ENCODE measurements at places on chromosomes 16 and 17.

DNA sequence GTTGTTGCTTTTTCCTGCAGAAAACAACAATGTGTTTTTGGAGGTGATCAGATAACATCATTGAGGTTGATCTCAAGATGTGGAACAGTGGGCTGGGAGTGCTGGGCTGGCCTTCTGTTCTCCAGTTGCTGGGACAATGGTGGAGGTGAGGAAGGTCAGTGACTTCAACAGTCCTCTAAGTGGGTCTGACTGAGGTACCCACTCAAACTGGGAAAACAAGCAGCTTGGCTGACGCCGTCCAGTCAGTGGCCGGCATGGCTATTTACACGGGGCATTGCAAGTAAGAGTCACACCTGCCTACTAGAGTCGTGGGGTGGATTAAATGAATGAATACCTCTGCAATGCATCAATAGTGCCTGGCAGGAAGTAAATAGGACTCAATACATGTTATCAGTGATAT, 386.7 kb upstream of the ZFHX3 start:
- DNase-seq: no peak

- no peak for DNase-seq
These were observed 53.3 kb upstream of the LYRM9 start for GRCh38 chr17:27946513-27946912.

DNA sequence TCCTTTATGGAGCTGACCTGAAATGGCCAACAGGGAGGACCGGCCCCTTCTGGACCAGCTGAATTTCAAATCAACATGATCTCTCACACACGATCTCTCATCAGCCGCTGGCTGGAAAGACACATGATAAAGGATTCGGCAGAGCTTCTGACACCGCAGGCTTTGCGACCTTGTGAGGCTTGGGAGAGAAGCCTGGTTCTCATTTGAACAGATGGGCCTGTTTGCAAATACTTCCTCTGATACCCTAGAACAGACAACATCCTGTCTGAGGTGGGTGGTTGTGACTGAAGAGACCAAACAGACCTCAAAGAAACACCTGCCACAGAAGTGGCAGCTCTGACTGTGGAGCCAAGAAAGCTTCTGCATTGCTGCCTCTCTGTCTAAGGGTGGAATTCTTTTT, 77.9 kb upstream of the SDK2 start:
- no peak for DNase-seq

- no peak for DNase-seq
These were observed 825.1 kb upstream of the EEF2KMT start for GRCh38 chr16:5922686-5923085.

- no peak for DNase-seq
These were observed 224.2 kb downstream of the CYB561 start for GRCh38 chr17:63221939-63222338.

GRCh38 chr17:55242476-55242875, 22.3 kb upstream of the HLF start:
- no peak for DNase-seq

DNA sequence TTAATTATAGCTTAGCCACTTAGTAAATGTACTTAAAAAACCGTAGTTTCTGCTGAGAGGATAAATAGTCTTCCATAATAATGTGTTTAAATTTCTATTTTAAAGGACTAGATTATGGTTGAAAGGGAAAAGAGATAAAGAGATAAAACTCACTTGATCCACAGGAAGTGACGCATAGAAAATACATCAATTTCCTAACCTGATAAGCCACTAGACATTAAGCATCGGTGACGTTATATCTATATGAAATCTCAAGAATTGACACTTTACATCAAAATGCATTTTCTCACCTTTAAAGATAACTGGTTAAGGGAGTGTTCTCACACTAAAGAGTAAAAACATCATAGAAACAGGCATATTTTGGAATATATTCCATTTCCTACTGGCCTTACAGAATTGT, 5.8 kb downstream of the FBXO47 start:
- no peak for DNase-seq

DNA sequence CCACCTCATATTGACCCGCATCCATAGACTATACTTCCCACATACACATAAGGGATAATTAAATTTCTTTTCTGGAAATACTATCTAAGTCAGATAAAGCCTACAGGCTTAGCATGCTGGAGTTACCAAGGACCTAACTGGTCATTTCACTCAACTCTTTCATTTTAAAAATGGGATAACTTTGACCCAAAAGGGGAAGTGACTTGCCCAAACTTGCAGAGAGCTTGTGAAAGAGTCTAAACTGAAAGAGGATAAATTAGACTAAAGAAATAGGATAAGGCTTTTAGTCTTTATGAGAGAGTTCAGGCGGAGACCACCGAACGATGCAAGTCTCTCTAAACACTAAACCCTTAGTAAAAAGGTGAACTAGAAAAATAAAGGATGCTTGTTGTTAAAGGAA, 3.9 kb upstream of the KRT33A start:
- DNase-seq: no peak

DNA sequence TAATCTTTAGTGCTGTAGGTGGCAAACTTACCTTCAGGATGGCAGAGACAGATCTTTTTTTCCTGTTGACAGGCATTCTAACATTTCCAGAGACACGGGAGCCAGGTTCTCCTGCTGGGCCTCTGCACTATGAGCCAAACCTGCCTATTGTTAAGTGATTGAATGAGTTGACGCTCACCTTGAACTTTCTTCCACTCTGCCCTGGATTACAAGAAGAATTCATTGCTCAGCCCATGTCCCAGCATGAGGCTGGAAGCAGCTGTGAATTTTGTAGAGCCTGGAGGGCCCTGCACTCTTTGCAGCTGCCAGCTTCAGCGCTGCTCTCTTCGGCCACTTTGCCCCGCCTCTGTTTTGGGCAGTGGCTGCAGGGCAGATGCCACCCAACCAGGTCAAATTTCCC, 9.4 kb upstream of the SLC7A5 start:
- no peak for DNase-seq

DNA sequence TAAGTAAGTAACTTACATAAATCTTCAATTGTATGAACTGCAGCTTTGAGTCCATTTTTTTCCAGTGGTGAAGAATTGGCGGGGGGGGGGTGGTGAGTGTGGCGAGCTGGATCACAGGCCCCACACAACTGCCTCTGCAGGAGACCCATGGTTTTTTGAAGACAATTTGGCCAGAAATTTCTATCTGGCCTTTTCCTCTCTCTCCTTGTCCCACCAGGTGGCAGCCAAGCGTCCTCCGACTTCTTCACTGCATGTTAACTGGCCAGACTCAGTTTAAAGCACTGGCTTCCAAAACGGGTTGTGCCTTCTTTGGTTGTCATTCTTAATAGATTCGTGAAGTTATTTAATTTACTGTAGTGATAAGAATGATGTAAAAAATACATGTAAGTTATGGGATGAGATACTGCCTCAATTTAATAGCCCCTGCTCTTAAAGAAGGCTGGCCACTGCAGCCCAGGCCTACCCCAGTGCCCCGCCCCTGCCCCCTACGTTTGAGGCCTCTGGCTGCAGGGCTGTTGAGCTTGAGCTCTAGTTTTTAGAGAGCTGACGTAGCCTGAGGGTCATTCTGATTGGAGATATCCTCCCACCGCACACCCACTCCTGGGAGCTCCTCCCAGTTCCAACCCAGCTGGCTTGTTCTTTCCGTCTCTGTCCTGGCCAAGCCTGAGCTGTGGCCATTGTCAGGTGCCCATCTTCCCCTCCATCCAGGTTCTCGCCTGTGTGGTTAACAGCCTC, 36.4 kb downstream of the AKAP1 start:
- no peak for DNase-seq

- no peak for DNase-seq
These were observed 6.3 kb downstream of the PDF start for GRCh38 chr16:69324013-69324531.
